ENCODE measurements at places on chromosomes 6 and 20.

DNA sequence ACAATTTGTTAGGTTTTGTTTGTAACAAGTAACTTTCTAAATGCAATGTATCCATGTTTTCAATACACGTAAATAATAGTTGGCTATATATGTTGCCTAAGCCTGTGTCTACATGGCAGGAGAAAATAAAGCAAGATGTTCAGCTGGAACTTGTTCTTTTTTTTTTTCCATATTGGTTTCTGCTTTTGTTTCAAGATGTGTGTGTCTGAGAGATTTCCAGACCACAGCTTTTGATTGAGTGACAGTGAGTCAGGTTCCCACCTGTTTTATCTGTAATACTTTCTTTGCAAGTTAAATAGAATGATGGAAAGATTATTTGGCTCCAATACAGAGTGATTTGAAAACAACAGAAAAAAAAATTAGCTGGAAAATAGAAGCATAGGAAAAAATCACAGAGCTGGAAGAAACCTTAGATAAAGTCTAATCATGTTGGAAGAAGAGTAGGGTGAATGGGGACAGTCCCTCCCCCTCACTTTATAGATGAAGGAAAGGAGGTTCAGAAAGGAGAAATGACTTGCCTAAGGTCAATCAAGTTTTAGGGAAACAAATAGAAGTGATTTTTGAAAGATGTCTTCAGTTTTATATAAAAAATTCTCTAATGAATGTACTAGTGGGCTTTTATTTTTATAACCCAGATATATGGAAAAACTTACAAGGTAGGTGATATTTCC, 150.9 kb upstream of the STMND1 start:
- no peak for DNase-seq

GRCh38 chr6:12331951-12332749, 42.0 kb downstream of the EDN1 start:
- DNase-seq, result no peak

- no peak for DNase-seq
Measured at GRCh38 chr20:47543006-47543431, 41.3 kb downstream of the NCOA3 start.

- peak; percentile 66 for DNase-seq
Measured at GRCh38 chr6:154928325-154928922, 66.7 kb upstream of the TIAM2 start.

GRCh38 chr6:34638834-34639736, 57.5 kb downstream of the ILRUN start:
- no peak for DNase-seq

- DNase-seq, result no peak
Measured at GRCh38 chr6:82367704-82368103, 4.1 kb downstream of the TPBG start.

DNA sequence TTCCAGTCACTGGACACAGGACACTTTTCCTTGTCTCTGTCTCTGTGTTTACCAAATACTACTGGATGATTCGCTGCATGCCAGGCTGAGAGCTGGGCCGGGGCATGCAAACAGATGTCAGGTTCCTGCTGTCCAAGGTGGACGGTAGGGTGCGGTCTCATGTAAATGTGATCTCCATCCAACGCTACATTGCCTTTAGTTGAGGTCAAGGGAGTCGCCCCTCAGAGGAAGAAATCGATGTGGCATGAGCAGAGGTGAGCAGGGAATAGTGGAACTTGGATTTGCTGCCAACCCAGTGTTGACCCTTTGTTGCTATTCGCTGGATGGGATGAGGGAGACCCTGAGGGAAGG, 9.8 kb upstream of the TOX2 start:
- no peak for DNase-seq

DNA sequence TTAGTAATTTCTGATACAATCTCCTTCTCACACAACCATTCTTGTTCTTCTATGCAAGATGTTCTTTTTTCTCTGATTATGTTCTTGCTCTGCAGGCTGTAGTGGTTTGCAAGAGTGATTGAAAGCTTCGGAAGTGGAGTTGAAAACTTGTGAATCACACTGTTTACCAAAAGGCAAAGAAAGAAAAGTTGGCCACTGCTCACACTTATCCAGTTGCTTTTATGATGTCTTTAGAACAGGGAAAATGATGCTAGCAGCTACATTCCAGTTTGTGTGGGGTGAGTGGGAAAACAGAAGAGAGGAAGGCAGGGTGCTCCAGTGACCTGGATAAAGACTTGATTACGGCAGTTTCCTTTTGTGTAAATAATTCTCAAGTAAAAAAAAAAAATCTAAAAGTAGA, 583.3 kb downstream of the TENT5A start:
- peak; percentile 16 for DNase-seq

- peak; percentile 33 for DNase-seq
Measured at GRCh38 chr20:38973645-38974044, 11.5 kb downstream of the DHX35 start.

DNA sequence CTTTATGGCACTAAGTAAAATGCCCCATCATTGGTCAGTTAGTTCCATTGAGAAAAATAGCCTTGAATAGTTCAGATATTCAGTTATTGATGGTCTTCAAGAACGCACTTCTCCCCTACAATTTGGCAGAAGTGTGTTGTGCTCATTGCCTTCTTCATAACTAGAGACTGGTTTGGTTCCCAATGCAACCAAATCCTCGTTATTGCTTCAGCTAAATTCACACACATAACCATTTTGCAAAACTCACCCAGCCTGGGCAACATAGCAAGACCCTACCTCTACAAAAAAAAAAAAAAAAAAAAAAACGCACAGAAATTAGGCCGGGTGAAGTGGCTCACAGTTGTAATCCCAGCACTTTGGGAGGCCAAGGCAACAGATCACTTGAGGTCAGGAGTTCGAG, 32.1 kb downstream of the ZNF217 start:
- no peak for DNase-seq

DNA sequence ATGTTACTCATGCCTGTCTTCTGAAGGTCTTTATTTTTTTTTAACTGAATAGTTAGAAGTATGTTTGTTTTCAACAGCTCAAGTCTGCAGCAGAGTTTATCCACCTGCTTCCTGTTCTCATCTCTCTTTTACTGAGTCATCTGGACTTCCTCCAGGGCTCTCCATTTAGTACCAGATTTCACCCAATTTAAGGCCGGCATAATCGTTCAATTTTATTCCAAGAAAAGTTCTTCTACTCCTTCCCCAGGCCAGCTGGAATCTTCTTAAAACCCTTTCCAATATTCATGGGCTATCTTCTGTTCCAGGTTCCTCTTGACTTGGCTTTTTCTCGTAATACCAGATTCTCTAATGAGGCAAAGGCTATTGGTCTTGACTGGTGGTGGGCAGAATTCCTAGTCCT, 79.0 kb upstream of the LAMA2 start:
- DNase-seq, result peak; percentile 45

DNA sequence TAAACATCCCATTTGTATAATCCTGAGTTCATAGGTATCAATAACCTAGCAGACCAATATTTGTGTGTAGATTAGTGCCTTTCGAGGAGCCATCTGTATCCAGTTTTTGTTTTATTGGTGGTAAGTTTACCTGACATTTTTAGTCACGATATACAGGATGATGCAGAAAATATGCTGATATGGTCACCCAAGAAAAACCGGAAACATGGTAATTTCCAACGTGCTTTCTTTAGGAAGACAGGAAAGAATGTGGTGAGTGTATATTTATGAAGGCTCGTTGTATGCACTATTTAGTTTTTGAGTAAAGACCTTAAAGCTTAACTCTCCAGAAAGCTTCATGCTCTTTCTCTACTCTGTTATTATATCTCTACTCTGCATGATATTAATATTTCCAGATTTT, 180.2 kb upstream of the PHACTR1 start:
- DNase-seq, result no peak

DNA sequence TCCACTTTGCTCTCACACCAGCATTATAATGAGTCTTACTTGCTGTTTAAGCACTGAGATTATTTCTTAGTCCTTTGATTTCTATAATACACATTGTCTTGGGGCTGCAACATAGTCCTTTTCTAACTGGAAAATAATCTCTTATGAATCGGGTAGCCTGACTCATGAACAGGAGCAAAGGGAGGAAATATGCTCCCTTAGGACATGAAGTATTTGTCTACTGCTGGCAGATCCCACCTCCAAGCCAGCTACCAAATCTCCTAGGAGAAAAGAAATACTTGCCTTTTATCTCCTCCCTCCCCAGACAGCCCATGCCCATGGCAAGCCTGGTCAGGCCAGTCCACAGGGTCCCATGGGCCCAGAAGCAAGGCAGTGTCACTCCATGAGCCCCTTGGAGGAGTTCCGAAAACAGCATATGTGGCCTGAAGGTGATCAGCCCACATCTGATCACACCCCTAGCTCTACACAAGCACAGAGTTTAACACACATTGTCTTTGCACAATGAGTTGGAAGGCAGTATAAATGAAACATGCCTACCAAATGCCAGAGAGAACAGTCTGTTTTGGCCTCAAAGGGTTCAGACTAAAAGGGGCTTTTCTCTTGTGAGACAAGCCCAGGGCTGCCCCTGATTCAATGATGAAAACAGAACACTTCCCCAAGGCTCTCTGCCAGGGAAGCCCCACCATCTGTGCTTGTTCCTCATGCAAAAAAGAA, 37.1 kb upstream of the SLC4A11 start:
- DNase-seq, result no peak

- DNase-seq, result no peak
Measured at GRCh38 chr6:62764841-62765240, 446.4 kb upstream of the FKBP1C start.

- no peak for DNase-seq
Measured at GRCh38 chr20:61127311-61128039, 124.6 kb upstream of the CDH4 start.

All from astrocyte of the cerebellum (primary cell).